ENCODE measurements at places on chromosomes 5 and 9. TPM values are rescaled to one million over a fixed set of nuclear protein-coding genes. Genes with fewer than 3 reads are reported as not detected.

The NUP214 gene
- 39.8 TPM for total RNA-seq

DNA sequence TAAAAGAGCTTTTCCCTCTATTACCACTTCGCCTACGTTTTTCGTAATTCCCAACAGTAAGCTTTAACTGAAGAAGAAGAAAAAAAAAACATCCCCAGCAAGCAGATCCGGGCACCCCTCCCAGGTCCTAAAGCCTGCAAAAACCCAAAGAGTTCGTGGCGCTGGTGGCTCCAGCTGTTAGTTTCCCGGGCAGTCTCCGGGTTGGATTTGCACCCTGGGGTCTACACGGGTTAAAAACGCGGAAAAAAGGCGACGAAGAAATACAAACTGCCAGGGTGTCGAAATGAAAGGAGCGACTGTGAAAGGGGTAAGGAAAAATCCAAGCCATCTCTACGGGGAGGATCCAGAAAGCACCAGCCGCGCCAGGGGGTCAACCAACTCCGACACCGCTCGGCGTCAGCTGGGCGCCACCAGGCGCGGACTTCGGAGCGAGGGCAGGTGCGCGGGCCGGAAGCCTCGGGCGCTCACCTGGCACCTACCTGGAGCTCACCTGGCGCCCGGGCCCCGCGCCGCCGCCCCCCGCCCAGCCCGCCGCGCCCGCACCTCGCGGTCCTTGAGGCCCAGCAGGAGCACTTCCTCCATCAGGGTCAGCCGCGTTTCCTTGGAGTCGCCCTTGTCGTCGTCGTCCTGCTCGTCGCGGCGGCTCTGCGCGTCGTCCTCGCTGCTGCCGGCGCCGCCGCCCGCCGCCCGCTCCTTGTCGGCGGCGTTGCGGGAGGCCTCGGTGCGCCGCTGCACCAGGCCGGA lies 680 bp downstream of the GOLPH3 start:
- DNase-seq: peak; percentile 58

- DNase-seq: no peak
Observed at GRCh38 chr5:181198905-181199519, 6.0 kb downstream of the TRIM7 start.

DNA sequence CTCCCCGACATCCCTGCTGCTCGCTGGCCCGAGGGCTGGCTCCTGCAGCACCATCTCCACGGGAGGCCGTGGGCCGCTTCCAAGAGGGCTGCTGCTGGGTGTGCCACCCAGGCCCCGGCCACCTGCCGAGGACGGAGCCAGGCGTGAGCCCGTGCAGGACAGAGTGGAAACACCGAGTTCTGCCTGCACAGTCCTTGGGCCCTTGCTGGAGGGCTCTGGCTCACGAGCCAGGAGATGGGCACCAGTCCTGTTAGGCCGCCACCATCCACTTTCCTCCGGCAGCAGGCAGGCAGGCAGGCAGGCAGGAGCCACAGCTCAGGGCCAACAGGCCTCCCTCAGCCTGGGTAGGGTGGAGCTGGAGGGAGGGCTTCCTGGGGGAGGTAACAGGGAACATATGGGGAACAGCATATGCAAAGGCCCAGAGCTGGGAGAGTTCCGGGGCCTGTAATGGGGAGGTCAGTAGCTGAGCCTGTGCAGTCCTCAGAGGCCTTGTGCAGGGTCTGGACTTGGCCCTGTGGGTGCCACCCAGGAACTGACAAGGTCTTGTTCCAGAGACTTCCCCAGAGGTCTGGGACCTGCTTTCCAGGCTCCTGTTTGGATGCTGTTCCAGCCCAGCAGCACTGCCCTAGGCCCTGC lies 31.9 kb downstream of the RXRA start:
- no peak for DNase-seq

DNA sequence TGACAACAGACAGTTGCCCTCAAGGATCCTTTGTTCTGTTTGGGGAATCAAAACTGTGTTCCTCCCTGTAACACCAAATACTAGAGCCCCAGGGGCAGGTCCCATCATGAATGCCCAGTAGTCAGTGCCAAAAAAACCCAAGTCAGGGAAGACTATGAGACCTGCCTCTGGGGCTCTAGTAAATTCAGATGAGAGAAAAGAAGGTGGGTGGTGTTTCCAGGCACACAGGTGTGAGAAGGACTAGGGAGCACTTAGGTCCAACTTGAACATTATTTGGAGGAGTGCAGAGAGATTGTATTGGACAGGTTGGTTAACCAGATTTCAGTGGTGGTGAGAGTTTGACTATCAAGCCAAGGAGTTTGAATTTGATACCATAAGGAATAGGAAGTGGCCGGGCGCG lies 52.0 kb downstream of the SLC22A5 start:
- no peak for DNase-seq

GRCh38 chr5:8290721-8291120 lies 421.8 kb downstream of the MTRR start:
- DNase-seq: no peak

DNA sequence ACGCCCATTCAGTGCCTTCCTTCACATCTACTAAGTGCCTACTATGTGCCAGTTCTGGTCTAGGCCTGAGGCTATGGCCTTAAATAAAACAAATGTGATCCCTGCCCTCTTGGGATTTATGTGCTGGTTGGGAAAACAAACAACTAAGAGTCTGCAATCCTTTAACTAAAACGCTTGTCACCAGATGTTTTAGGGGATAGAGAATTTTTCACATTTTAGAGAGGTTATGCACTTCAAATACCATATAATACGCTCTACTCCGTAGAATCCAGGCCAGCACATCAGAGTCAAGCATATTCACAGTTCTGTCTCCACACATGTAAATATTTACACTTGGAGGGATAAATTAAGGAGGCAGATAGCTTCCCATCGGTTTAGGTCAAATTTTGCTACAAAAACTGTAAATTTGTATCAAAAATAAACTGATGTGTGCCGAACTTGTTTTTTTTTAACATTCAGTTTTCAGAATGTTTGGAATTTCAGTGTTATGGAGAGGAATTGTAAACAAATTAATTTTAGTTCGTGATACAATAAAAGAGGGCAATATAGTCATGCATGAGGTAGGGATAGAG lies 22.0 kb upstream of the ADRA1B start:
- DNase-seq: no peak

DNA sequence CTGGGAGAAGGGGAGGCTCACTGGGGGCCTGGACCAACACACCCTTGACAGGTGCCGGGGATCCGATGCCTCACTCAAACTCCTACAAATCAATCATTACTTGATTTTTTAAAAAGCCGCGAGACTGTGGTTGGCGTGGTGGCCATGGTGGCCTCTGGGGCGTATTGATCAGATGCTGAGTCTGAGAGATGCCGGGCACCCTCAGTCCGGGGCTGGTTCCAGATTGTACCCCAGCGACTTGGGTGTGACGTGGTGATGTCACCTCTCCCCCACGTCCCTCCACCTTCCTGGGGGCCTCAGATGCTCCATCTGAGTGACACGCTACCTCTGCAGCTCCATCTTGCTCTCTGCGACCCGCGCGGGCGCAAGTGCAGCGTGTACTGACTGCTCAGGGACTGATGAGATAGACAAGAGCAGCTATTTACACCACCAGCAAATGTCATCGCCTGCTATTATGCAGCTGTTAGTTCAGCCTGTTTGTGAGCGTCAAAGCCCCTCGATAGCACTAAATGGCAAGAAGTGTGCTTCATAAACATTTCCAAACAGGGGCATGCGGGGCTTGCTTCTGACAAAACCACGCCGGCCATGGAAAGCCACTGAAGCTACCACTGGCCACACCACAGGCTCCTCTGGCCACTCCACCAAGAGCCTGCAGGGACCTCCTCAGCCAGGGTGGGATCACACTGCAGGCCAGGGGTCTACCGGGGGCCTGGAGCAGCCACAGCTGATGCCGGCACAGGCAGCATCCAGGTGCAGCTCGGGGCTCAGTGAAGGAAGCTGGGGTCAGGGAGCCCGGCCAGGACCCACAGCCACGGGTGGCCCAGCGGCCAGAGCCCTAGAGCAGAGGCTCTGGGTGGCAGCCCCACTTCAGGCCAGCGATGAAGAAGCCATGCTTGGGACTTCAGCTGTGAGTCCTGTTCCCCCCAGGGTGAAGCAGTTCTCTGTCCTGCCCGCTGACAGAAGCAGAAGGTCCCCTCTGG lies 50.1 kb downstream of the SLC6A3 start:
- no peak for DNase-seq
